Esophagus squamous epithelium (tissue), 5 donors: ENCODE measurements at places on chromosomes 1 and 21. TPM values are rescaled to one million over a fixed set of nuclear protein-coding genes. Genes with fewer than 3 reads are reported as not detected.

The CDCA8 gene
- total RNA-seq, result 15.1 TPM

The GBP6 gene
- total RNA-seq, result 441 TPM

The DHDDS gene
- total RNA-seq, result 49.7 TPM

The ELAPOR1 gene
- total RNA-seq, result 0.49 TPM

The CD2 gene
- 6.3 TPM for total RNA-seq

The MIGA1 gene
- 9.0 TPM for total RNA-seq

The MTARC1 gene
- 2.3 TPM for total RNA-seq

The KRTAP7-1 gene
- total RNA-seq, result not detected

The RIIAD1 gene
- total RNA-seq, result not detected

- H3K27ac ChIP-seq, result peak overlapping the region; percentile 37
- H3K4me1 ChIP-seq, result peaks cover 23% of the 10 kb centered on the region
- no peak for DNase-seq
- H3K36me3 ChIP-seq, result no peaks in the 10 kb centered on the region
- no peak overlapping the region for H3K4me3 ChIP-seq
Observed at GRCh38 chr1:234619794-234620247, 9.8 kb upstream of the IRF2BP2 start.

- H3K4me3 ChIP-seq, result no peak overlapping the region
- no peaks in the 10 kb centered on the region for H3K4me1 ChIP-seq
- DNase-seq, result no peak
- no peaks in the 10 kb centered on the region for H3K27me3 ChIP-seq
- no peak overlapping the region for H3K27ac ChIP-seq
Observed at GRCh38 chr1:69657971-69658370, 90.2 kb downstream of the LRRC7 start.

GRCh38 chr1:234584420-234584805 lies 25.6 kb downstream of the IRF2BP2 start:
- H3K27ac ChIP-seq, result peak overlapping the region; percentile 77
- H3K36me3 ChIP-seq, result no peaks in the 10 kb centered on the region
- peaks cover 72% of the 10 kb centered on the region for H3K4me1 ChIP-seq

DNA sequence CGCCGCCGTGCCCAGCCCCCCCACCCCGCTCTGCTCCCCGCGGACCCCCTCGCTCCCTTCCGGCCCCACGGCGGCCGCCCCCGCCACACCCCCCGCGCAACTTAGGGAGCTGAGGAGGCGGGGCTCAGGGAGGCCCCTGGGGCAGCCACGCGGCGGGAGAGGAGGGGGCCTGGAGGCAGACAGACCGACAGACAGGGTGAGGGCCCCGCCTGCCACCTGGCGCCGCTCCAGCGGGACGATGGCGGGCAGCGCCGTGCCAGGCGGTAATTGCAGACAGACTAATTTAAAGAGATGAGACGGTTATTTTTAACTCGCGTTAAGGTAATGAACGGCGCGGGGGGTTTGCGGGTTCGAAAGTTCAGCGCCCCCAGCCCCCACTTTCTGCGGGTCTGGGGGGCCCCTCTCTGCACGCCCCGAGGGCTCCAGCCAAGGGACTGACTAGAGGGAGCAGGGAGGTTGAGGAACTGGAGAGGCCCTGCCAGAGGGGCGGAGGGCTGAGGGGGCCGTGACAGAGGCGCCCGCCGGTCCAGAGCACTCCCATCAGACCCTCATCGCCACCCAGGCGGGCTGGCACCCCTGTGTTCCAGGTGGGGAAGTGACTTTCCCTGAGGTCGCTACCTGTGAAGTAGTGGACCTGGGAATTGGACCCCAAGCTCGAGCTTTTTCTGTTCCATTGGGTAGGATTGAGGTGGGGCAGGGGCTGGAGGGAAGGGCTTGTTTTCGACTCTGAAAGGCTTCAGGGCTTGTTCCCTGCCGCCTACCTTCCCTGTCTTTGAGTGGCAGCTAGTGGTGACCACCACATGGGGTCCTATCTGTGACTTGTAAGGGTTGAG lies 5.4 kb downstream of the FOXO6 start:
- H3K4me3 ChIP-seq, result peak overlapping the region; percentile 70
- no peak for DNase-seq
- H3K4me1 ChIP-seq, result peaks cover 25% of the 10 kb centered on the region
- H3K27me3 ChIP-seq, result peaks cover 5% of the 10 kb centered on the region
- no peaks in the 10 kb centered on the region for H3K36me3 ChIP-seq

DNA sequence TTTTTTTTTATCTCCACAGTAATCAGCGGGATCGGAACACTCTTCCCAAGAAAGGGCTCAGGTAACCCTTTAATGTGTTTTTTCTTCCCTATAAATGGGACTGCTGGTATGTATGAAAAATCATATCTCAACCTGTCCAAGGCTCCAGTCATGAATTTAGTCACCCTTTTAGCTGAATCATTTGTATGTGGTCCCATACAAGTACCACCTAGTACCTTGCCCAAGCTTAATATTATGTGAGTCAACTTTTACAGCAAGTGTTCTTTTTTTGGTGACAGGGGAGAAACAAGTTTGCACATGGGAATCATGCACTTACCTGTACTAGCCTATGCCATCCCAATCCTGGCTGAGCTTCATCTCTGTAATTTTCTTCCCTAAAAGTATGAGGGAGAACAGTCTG lies 43.7 kb upstream of the IPO9 start:
- peaks cover 41% of the 10 kb centered on the region for H3K4me1 ChIP-seq
- no peak for DNase-seq
- no peaks in the 10 kb centered on the region for H3K27me3 ChIP-seq
- H3K4me3 ChIP-seq, result no peak overlapping the region

- no peak overlapping the region for H3K27ac ChIP-seq
- no peaks in the 10 kb centered on the region for H3K36me3 ChIP-seq
- no peaks in the 10 kb centered on the region for H3K27me3 ChIP-seq
- no peak for DNase-seq
Observed at GRCh38 chr1:20626098-20626427, 7.2 kb upstream of the PINK1 start.

DNA sequence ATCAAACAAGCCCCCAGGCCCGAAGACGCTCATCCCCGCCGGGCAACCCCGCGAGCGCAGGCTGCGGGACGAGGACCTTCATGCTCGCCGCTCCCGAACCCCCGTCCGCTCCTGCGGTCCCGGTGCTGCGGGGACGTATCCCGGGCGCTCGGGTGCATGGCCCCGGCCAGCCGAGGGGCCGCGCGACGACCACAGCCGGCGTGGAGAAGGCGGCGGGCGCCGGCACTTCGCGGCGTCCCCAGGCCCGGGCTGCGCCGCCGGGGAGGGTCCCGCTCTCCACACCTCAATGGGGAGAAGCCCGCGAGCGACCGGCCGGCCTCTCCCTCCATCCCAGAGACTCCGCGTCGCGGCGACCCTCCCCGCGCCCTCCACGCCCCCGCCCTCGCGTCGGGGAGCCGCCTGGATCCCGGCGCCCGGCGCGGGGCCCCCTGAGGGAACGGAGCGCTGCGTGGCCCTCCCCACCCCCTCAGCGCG lies 401 bp downstream of the ERRFI1 start:
- H3K27me3 ChIP-seq, result no peaks in the 10 kb centered on the region
- no peaks in the 10 kb centered on the region for H3K36me3 ChIP-seq
- H3K4me1 ChIP-seq, result peaks cover 77% of the 10 kb centered on the region
- no peak for DNase-seq

GRCh38 chr1:73401666-73402065 lies 796.3 kb downstream of the LRRIQ3 start:
- DNase-seq, result no peak
- no peak overlapping the region for H3K27ac ChIP-seq
- no peaks in the 10 kb centered on the region for H3K4me1 ChIP-seq
- H3K36me3 ChIP-seq, result no peaks in the 10 kb centered on the region

DNA sequence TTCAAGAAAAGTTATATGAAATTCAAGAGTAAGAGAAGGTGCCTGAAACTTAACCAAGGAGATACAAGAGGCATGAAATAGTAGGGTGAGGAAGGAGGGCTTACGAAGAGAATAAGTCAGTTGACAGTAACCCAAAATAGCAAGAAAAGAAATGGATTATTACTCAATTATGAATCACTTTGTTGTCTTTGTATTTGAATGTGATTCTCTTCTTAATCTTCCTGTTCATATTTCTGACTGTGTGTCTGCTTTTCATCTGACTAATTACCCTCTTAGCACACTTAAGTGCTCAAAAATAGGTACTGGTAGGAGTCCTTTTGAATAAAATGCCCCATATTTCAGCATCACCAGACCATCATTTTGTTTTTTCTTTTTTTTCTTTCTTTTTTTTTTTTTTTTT lies 39.4 kb downstream of the GLMN start:
- no peak overlapping the region for H3K27ac ChIP-seq
- DNase-seq, result no peak
- H3K36me3 ChIP-seq, result no peaks in the 10 kb centered on the region
- H3K27me3 ChIP-seq, result no peaks in the 10 kb centered on the region

- no peak for DNase-seq
- no peaks in the 10 kb centered on the region for H3K36me3 ChIP-seq
- H3K27ac ChIP-seq, result no peak overlapping the region
- H3K4me1 ChIP-seq, result no peaks in the 10 kb centered on the region
- no peak overlapping the region for H3K4me3 ChIP-seq
Observed at GRCh38 chr1:220776720-220777326, 9.9 kb upstream of the MTARC1 start.

GRCh38 chr1:221711063-221711577 lies 30.8 kb downstream of the DUSP10 start:
- DNase-seq, result no peak
- H3K4me3 ChIP-seq, result no peak overlapping the region
- no peaks in the 10 kb centered on the region for H3K27me3 ChIP-seq
- H3K4me1 ChIP-seq, result peaks cover 3% of the 10 kb centered on the region
- H3K36me3 ChIP-seq, result no peaks in the 10 kb centered on the region

- H3K4me1 ChIP-seq, result peaks cover 27% of the 10 kb centered on the region
- no peaks in the 10 kb centered on the region for H3K36me3 ChIP-seq
- H3K4me3 ChIP-seq, result no peak overlapping the region
- peak overlapping the region; percentile 86 for H3K27ac ChIP-seq
Observed at GRCh38 chr1:227885648-227886502, 61.9 kb downstream of the WNT9A start.

DNA sequence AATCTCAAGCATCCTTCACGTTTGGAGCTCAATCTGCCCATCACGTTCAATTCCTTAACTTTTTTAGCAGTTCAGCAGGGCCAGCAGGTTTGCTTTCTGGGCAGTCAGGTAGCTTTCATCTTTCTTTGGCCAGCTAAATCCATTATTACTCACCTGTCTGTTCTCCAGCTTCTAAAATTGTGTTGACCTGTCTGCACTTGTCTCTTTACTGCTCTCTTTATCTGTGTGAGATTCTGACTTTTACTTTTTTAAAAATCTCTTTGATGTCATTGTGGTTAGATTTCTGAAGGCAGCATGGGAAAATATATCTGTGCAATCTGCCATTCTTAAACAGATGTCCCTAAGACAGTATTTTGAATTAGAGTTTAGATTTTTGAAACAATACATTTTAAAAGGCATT lies 24.9 kb upstream of the CYYR1 start:
- H3K4me1 ChIP-seq, result no peaks in the 10 kb centered on the region
- no peak for DNase-seq
- no peak overlapping the region for H3K4me3 ChIP-seq
- H3K27me3 ChIP-seq, result no peaks in the 10 kb centered on the region
- no peaks in the 10 kb centered on the region for H3K36me3 ChIP-seq
- H3K27ac ChIP-seq, result no peak overlapping the region

DNA sequence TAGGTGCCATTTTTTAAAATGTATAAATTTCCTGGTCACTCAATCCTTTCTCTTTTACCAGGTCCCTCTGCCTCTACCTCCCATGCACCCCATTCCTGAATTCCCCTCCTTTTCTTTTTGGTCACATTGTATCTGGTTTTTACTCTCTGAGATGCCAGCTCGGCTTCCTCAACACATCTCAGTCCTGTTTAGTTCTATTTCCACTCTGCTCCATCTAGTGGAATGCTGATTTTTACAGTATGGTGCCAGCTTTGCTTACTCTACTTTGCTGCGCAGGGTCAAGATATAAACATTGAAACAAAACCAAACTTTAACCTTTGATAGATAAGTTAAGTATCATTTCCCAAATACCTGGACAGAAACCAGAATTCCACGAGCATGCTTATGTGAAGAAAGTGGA lies 96.0 kb downstream of the ESRRG start:
- H3K4me3 ChIP-seq, result no peak overlapping the region
- no peaks in the 10 kb centered on the region for H3K36me3 ChIP-seq
- H3K4me1 ChIP-seq, result no peaks in the 10 kb centered on the region
- H3K27me3 ChIP-seq, result no peaks in the 10 kb centered on the region
- no peak overlapping the region for H3K27ac ChIP-seq
- DNase-seq, result no peak

- H3K27ac ChIP-seq, result no peak overlapping the region
- peaks cover 24% of the 10 kb centered on the region for H3K4me1 ChIP-seq
- no peaks in the 10 kb centered on the region for H3K27me3 ChIP-seq
- no peaks in the 10 kb centered on the region for H3K36me3 ChIP-seq
- DNase-seq, result no peak
Observed at GRCh38 chr1:34796990-34797389, 4.2 kb downstream of the GJA4 start.

DNA sequence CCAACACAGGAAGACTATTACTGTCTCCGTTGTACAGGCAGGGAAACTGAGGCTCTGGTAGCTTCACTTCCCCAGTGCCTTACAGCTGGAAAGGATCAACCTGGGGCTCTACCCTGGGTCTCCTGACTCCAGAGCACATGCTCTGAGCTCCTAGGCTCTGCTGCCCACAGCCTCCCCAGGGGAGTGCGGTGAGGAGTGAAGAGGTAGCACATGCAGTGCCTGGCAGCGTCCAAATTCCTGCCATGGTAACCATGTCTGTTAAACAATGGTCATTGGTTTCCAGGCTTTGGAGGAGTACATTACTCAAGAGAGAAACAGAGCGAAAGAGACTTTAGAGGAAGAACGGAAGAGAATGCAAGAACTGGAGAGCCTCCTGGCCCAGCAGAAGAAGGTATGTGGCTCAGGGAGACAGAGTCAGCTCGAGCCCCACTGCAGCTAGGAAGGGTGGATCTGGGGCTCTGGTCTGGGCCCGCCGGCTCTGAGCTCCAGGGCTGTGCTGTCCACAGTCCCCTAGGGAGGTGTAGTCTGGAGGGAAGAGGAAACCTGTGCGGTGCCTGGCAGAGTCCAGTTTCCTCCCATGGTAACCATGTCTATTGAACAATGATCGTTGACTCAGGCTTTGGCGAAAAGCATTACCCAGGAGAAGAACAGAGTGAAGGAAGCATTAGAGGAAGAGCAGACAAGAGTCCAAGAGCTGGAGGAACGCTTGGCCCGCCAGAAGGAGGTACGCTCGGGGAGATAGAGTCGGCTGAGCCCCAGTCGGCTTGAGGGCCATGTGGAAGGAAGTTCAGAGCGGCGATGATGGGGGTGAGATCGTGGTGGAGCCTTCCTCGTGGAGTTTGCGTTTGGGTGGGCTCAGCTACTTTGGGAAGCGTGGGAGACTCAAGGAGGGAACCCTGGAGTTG lies 64.6 kb upstream of the EFHD2 start:
- no peak overlapping the region for H3K4me3 ChIP-seq
- H3K27ac ChIP-seq, result peak overlapping the region; percentile 78
- peaks cover 52% of the 10 kb centered on the region for H3K4me1 ChIP-seq
- H3K36me3 ChIP-seq, result no peaks in the 10 kb centered on the region

GRCh38 chr1:185474440-185475149 lies 157.6 kb upstream of the IVNS1ABP start:
- H3K27me3 ChIP-seq, result no peaks in the 10 kb centered on the region
- no peak overlapping the region for H3K27ac ChIP-seq
- no peaks in the 10 kb centered on the region for H3K4me1 ChIP-seq
- H3K36me3 ChIP-seq, result no peaks in the 10 kb centered on the region
